Progenitor cell of endocrine pancreas (in vitro differentiated cells): ENCODE measurements at places on chromosomes 2 and 18.
A peak's percentile ranks its signal among the peaks of the same experiment; 100 is the strongest.

GRCh38 chr2:158488442-158489216 lies 31.9 kb downstream of the PKP4 start:
- peaks cover 15% of the 10 kb centered on the region for H3K4me1 ChIP-seq
- peak overlapping the region; percentile 26 for H3K27ac ChIP-seq
- H3K36me3 ChIP-seq, result no peaks in the 10 kb centered on the region
- no peak for DNase-seq
- no peaks in the 10 kb centered on the region for H3K27me3 ChIP-seq
- H3K4me3 ChIP-seq, result no peak overlapping the region

GRCh38 chr18:63234841-63235240 lies 84.7 kb downstream of the BCL2 start:
- H3K36me3 ChIP-seq, result no peaks in the 10 kb centered on the region
- H3K4me1 ChIP-seq, result peaks cover 12% of the 10 kb centered on the region
- H3K27me3 ChIP-seq, result no peaks in the 10 kb centered on the region
- H3K4me3 ChIP-seq, result no peak overlapping the region
- H3K27ac ChIP-seq, result no peak overlapping the region

DNA sequence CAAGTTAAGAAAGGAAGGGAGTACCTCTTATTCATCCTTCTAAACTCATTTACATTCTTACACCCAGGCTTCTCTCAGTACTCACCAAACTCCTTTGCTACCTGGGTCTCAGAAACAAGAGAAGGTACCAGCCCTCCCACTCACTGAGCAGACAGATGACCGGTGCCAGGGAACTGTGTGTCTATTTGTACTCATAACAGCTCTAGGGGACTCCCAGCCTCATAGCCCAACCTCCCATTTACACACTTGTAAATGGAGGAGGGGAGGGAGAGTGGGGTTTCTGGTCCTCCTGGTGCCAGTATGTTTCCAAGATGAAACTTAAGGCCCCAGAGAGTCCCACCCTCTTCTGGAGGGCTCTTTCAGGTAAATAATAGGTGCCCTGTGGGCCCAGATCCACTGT lies 42.8 kb upstream of the SIGLEC15 start:
- no peak for DNase-seq
- H3K4me1 ChIP-seq, result peaks cover 2% of the 10 kb centered on the region
- H3K27ac ChIP-seq, result no peak overlapping the region
- peaks cover 14% of the 10 kb centered on the region for H3K27me3 ChIP-seq
- H3K36me3 ChIP-seq, result no peaks in the 10 kb centered on the region

DNA sequence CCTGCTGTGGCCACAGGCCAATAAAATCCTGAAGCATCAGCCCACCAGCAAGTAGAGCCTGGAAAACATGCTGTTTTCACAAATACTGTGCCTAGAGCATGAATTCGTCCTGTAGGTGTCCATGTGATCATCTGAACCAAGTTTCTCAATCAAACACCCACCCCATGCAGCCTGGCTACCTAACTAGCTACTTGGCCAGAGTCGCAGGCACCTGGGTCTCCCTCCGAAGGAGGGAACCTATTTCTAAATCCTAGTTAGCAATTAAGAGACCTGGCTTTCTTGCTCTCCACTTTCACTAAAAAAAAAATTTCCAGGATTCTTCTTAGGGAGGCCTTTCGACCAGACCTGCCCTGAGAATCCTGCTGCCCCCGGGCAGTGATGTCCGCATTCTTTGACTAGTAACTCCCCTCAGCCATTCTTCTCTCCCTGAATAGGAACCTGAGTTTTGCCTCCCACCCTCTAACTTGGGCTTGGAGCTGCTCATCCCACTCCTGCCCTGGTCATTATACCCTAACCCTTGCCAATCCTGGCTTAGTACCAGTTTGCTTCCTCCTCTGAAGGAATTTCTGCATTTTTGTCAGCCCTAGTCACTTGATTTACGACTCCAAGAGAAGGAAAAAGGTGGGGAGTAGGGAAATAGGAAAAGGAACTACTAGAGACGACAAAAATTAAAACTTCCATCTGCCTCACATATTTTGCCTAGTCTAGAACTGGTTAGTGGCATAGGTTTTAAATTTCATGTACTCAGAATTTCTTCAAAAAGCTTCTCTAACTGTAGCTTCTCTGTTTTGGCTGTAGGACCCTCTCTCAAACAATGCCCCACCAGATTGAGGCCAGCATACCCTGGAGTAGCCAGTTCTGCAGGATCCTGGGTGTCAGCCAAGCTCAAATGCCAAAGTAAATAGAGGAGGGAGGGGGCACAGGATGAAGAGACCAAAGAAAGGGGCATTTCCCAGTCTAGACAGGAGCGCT lies 25.4 kb upstream of the TANK start:
- no peaks in the 10 kb centered on the region for H3K36me3 ChIP-seq
- no peak for DNase-seq
- H3K4me3 ChIP-seq, result no peak overlapping the region

- H3K27me3 ChIP-seq, result no peaks in the 10 kb centered on the region
- H3K4me1 ChIP-seq, result peaks cover 36% of the 10 kb centered on the region
- no peak overlapping the region for H3K4me3 ChIP-seq
- H3K36me3 ChIP-seq, result no peaks in the 10 kb centered on the region
- H3K27ac ChIP-seq, result no peak overlapping the region
These were observed 12.5 kb downstream of the SDC1 start for GRCh38 chr2:20212459-20212870.

DNA sequence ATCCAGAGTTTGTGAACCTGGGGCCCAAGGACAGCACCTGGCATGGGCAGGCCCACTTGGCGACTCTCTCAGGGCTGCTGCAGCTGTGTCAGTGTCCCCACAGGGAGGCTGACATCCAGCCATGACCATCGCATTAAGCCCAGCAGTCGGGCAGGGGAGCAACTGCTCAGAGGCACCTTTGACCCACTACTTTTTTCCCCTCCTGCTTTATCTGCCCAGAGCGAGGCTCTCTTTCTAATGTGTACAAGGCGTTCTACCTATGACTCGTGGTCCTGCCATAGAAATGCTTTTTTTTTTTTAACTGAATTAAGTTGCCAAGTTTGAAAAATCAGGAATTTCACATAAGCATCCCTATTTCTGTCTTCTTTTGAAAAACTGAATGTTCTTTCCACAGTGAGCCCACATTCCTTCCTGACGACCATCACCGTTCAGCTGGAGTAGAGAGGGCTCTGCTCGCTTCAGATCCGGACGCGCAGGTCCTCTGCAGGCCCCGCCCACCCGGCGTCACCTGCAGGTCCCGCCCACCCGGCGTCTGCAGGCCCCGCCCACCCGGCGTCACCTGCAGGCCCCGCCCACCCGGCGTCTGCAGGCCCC lies 403 bp upstream of the CLUL1 start:
- peak overlapping the region; percentile 72 for H3K4me3 ChIP-seq
- no peaks in the 10 kb centered on the region for H3K36me3 ChIP-seq
- peaks cover 5% of the 10 kb centered on the region for H3K4me1 ChIP-seq
- H3K27me3 ChIP-seq, result peaks cover 3% of the 10 kb centered on the region
- H3K27ac ChIP-seq, result peak overlapping the region; percentile 92

- H3K27me3 ChIP-seq, result no peaks in the 10 kb centered on the region
- peaks cover 24% of the 10 kb centered on the region for H3K4me1 ChIP-seq
- H3K36me3 ChIP-seq, result peaks cover 13% of the 10 kb centered on the region
- H3K27ac ChIP-seq, result no peak overlapping the region
These were observed 68.8 kb downstream of the TMEM131 start for GRCh38 chr2:97926946-97927345.

GRCh38 chr2:195470622-195471021 lies 186.4 kb upstream of the SLC39A10 start:
- no peaks in the 10 kb centered on the region for H3K27me3 ChIP-seq
- H3K4me1 ChIP-seq, result no peaks in the 10 kb centered on the region
- no peak overlapping the region for H3K4me3 ChIP-seq

DNA sequence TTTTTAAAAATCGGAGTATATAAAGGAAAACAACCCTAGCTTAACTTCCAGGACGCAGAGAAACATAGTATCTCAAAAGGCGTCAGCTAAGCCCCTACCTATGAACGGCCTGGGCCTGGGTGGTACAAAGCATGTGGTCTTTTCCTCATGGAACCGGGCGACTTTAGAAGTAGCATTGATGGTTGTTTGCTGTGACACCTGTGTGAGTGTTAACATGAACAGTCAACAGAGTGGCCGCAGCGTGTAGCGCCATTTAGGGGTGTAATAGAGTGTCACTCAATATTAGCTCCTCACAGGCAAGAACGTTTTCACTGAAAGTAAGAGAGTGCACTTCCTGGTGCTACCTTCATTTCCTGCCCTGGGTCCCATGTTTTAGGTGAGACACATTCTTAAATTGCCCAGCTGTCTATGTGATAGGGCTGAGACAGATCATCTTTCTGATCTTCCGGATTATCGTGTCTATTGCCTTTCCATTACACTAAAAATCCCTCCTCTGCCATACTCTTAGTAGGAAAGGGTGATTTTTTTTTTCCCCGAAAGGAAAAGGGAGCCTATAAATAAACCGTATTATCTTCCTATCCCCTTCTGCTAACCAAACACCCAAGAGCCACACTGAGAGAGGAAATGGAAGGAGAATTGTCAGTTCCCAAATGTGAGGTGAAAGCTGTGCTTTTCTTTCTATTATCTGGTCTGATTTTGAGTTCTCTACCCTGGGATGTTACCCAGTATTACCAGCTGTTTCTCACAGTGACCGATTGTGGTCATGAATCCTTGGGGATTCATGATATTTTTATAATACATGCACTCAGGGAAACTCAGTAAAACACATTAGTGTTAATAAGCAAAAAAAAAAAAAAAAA lies 1.3 kb downstream of the GORASP2 start:
- H3K27ac ChIP-seq, result peak overlapping the region; percentile 98
- no peak for DNase-seq
- no peaks in the 10 kb centered on the region for H3K27me3 ChIP-seq
- peaks cover 29% of the 10 kb centered on the region for H3K4me1 ChIP-seq
- peaks cover 1% of the 10 kb centered on the region for H3K36me3 ChIP-seq

DNA sequence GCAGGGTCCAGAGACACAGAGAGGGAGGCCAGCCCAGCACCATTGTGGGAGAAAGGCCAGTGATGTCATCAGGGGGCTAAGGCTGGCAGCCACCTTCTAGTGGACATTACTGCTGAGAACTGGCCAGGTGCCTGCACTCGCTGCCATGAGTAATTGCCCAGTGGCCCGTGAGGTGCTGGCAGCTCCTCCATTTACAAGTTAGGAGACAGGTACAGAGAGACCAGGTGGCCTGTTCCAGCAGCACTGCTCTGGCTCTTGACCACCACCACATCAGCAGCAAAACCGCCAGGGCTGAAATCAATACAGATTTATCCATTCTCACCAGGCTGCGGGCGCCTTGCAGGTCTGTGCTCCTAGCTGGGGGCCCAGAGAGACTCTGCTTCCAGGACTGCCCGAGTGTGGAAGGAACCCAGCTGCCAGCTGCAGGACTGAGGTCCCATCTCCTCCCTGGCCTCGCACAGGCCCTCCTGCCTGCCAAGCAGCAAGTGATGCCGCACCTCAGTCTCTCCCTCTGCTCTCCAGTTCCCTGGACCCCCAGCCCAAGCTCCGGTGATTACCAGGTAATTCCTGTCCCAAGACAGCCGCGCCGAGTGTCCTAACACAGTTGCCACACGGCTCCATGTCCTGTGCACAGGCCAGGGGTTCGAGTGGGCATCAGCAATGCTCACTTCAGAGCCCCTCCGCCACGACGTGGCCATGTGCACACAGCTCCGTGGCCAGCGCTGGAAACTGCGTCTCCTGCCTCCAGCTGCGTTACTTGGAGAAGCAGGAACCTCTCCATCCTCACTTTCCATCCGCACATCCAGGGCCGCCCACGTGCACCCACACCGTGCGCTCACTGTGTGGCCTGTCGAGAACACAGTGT lies 101.0 kb upstream of the CTDP1 start:
- H3K27me3 ChIP-seq, result no peaks in the 10 kb centered on the region
- DNase-seq, result no peak
- H3K27ac ChIP-seq, result no peak overlapping the region

DNA sequence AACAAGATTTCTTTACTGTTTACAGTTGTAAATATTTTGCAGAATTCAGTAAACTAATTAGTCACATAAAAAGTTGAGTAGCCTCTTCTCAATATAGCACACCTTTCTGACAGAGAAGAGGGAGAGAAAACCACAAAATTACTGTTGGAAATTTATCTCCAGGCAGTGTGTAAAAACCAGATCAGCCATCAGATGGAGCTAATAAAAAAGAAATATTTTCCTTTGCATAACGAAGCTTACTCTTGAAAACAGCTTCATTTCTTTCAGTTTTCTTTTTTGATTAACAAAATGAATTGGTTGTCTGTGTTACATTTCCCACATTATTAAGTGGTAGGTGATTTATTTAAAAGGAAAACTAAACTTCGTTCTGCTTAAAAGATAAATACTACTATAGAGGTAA lies 259.3 kb upstream of the KCNJ3 start:
- no peaks in the 10 kb centered on the region for H3K36me3 ChIP-seq
- H3K27me3 ChIP-seq, result no peaks in the 10 kb centered on the region
- no peak for DNase-seq
- peaks cover 18% of the 10 kb centered on the region for H3K4me1 ChIP-seq

- no peaks in the 10 kb centered on the region for H3K27me3 ChIP-seq
- peaks cover 12% of the 10 kb centered on the region for H3K4me1 ChIP-seq
- no peak overlapping the region for H3K4me3 ChIP-seq
These were observed 322.2 kb downstream of the RDH14 start for GRCh38 chr2:18238209-18238608.

DNA sequence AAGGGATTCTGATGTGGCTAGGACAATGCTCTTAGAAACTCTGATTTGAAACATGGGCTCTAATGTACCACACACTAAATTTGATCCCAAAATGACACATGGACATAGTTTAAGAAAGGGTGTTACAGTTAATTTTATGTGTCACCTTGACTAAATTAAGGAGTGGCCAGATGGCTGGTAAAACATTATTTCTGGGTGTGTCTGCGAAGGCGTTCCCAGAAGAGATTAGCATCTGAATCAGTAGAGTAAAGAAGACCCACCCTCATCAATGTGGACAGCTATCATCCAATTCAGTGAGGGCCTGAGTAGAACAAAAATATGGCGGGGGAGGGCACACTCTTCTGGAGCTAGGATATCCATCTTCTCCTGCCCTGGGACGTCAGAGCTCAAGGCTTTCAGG lies 283.1 kb upstream of the CHAC2 start:
- DNase-seq, result no peak
- H3K4me3 ChIP-seq, result no peak overlapping the region
- no peaks in the 10 kb centered on the region for H3K27me3 ChIP-seq
- no peaks in the 10 kb centered on the region for H3K4me1 ChIP-seq
- no peak overlapping the region for H3K27ac ChIP-seq

- DNase-seq, result no peak
- no peak overlapping the region for H3K4me3 ChIP-seq
- H3K27ac ChIP-seq, result no peak overlapping the region
- peaks cover 10% of the 10 kb centered on the region for H3K4me1 ChIP-seq
These were observed 30.5 kb downstream of the PDK1 start for GRCh38 chr2:172586245-172586891.

- H3K36me3 ChIP-seq, result no peaks in the 10 kb centered on the region
- H3K27ac ChIP-seq, result no peak overlapping the region
- H3K4me1 ChIP-seq, result peaks cover 3% of the 10 kb centered on the region
- DNase-seq, result no peak
- H3K4me3 ChIP-seq, result peak overlapping the region; percentile 66
These were observed 464 bp downstream of the COL4A4 start for GRCh38 chr2:227163485-227163997.

DNA sequence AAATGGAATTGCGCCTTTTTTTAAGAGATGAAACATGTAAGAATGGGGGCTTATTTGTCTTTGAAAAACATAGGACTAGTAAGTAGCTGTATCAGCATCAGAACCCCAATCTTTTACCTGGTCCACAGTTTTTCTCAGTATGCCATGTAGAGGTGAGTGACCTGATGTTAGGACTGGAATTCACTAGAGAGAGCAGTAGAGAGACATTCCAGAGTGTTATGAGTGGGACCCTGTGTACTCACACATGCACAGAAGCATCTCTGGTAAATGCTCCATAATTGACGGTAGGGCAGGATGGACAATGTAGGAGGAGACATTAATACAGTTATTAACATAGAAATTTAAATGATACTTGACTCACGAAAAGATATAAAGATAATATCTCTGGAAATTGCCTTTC lies 1.4 kb upstream of the GALNT13 start:
- peaks cover 37% of the 10 kb centered on the region for H3K27me3 ChIP-seq
- H3K4me3 ChIP-seq, result peak overlapping the region; percentile 4
- DNase-seq, result no peak
- H3K27ac ChIP-seq, result no peak overlapping the region
